ENCODE measurements at places on chromosomes 5 and 9.

DNA sequence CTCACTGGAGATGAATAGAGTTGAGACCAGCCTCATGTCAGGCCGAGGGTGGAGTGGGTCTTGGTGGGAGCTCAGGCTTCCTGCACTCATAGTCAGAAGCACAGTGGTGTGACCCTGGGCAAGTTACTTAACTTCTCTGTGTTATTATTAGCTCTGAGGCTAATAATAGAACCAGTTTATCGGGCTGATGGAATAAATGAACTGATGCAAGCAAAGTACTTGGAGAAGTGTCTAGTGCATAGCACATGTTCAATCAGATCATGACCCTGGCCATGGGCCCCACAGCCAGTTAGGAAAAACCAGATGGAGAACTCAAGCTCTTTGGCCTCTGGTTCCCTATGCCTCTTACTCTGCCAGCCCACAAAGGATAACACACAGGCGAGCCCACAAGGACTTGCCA, 45.3 kb upstream of the OSMR start:
- no peak for DNase-seq

DNA sequence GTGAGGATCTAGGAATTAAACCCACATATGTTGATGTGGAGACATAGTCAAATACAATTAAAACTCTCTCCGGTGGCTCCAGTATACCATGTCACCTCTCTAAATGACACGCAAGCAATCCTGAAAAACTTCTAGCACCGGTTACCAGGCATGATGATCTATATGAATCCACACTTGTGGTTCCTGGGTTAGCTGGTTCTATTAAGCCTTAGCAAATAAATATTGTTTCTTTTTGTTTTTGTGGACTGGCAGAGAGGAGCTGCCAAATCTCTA, 104.8 kb downstream of the SEC61B start:
- no peak for DNase-seq

DNA sequence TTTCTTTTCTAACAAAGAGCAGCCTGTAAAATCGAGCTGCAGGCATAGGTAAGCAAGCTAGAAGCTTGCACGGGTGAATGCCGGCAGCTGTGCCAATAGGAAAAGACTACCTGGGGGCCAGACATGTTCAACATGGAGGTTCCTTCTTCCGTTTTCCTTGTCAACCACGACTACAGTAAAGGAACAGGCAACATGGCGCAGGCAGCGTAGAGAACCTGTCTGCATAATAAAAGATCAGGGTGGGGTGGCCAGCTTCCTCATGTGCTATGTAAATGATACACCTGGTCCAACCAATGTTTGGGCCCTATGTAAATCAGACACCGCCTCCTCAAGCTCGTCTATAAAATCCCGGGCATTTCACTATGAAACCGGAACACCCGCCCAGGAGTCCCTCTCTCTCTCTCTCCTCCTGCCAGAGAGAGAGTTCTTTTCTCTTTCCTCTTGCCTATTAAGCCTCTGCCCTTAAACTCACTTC, 103.8 kb upstream of the LIFR start:
- DNase-seq = no peak

- DNase-seq = no peak
Observed at GRCh38 chr5:82993416-82993815, 83.8 kb downstream of the TMEM167A start.

DNA sequence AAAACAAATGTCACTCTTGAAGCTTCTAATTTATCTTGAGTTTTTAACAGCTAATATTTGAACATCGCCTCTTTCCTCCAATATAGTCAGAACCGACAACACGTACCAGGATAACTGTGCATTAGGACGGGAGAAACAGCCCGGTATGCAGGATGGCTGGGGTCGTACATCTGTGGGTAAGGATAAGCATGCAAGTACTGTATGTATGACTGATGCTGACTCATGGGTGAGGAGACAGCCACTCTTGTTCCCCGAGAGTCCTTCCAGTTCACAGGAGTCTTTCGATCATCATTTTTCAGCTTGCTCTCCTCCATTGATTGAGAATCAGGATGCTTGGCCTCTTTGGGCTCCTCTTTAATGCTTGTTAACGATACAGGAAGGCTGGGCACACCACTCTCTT, 102.3 kb downstream of the ZNF608 start:
- no peak for DNase-seq

GRCh38 chr9:78325343-78325742, 28.4 kb downstream of the PSAT1 start:
- DNase-seq = no peak

GRCh38 chr5:115526604-115527003, 18.0 kb downstream of the FEM1C start:
- no peak for DNase-seq

GRCh38 chr5:41410737-41411136, 99.7 kb downstream of the PLCXD3 start:
- no peak for DNase-seq

Data from cortex of kidney (tissue), 1 donor.